T-helper 1 cell (primary cell): ENCODE measurements at places on chromosomes 11 and 22.

- no peak for DNase-seq
Observed at GRCh38 chr22:39498368-39498767, 3.7 kb upstream of the MIEF1 start.

- DNase-seq, result no peak
Observed at GRCh38 chr11:2249189-2249916, 21.0 kb downstream of the ASCL2 start.

DNA sequence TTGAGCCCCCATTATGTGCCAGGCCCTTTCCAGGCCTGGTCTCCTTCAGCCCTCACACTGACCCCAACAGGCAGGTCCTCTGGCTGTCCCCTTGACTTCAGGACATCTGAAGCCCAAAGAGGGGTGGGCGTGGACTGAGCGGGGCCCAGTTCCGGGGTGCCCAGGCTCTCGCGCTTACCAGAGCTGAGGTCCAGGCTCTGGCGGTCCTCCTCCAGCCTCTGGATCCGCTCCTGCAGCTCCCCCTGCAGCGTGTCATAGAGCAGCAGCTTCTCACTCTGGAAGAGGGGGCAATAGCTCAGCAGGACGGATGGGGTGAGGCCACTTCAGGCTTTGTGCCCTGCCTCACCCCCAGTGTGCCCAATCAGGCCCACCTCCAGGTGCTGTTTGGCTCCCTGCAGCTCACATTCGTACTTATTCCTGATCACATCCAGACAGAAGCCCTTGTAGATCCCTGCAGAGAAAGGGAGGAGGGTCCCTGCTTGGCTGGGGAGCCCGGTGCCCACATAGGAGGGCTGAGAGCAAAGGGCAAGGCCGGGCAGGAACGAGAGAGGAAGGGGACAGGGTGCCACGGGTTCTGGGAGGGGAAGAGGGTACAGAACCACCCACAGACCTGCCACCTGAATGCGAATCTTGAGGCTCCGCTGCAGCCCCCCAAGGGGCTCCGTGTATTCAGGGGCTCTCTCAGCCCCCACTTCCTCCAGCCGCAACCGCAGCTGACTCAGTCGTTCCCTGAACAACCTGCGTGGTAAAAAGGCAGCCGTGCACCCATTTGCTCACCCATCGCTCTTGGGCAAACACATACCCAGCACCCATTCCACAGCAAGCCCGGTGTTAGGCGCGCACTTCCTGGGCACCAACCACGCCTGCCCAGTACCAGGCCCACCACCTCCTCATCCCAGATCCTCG is 4.1 kb downstream of the BRMS1 start:
- DNase-seq, result no peak

- no peak for DNase-seq
Observed at GRCh38 chr11:94184846-94185245, 56.2 kb downstream of the PANX1 start.

- no peak for DNase-seq
Observed at GRCh38 chr22:48492366-48493320, 1335.0 kb downstream of the BRD1 start.

DNA sequence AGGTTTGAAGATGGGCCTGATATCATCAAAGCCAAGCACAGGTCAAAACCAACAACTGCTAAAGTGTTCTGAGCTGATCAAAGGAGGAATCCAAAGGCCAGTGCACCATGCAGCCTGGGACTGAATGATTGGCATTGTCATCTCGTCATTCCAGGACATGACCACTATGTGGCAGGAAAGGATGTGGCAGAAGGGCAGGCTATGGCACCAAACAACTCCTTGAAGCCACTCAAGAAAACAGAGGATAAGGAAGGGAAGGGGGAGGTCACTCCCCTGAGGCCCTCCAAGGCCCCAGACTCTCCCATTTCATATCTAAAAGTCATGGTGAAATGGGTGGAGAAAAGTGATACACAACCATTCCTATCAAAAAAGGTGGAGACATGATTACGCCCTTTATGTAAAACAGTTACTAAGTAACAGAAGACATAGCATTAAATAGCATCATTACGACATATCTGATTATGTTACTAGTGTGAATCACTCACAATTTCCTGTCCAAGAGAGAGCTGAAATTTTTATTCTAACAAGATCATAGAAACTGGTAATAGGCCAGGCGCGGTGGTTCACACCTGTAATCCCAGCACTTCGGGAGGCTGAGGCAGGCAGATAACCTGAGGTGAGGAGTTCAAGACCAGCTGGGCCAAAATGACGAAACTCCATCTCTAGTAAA is 49.3 kb downstream of the AHNAK start:
- DNase-seq, result no peak

GRCh38 chr11:456533-456932 is 6.5 kb downstream of the PTDSS2 start:
- no peak for DNase-seq

GRCh38 chr11:133982876-133983275 is 26.1 kb upstream of the IGSF9B start:
- no peak for DNase-seq

GRCh38 chr22:38923463-38924346 is 33.7 kb upstream of the APOBEC3A start:
- no peak for DNase-seq

DNA sequence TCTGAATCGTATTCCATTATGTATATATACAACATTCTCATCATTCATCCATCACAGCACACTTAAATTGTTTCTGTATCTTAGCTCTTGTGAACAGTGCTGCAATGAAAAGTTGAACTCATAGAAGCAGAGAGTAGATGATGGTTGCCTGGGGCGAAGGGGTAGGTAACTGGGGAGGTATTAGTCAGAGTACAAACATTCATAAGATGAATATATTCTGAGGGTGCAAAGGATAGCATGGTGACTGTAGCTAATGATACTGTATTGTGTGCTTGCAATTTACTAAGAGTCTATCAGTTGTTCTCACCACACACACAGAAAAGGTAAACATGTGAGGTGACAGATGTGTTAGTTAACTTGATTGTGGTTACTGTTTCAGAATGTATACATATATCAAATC is 12.6 kb upstream of the RFPL2 start:
- no peak for DNase-seq
